Activated T-cell treated with anti-CD3 and anti-CD28 coated beads for 4 hours (primary cell): ENCODE measurements at places on chromosomes 16 and 17.

- no peak for DNase-seq
These were observed 9.1 kb upstream of the COL1A1 start for GRCh38 chr17:50210240-50211225.

DNA sequence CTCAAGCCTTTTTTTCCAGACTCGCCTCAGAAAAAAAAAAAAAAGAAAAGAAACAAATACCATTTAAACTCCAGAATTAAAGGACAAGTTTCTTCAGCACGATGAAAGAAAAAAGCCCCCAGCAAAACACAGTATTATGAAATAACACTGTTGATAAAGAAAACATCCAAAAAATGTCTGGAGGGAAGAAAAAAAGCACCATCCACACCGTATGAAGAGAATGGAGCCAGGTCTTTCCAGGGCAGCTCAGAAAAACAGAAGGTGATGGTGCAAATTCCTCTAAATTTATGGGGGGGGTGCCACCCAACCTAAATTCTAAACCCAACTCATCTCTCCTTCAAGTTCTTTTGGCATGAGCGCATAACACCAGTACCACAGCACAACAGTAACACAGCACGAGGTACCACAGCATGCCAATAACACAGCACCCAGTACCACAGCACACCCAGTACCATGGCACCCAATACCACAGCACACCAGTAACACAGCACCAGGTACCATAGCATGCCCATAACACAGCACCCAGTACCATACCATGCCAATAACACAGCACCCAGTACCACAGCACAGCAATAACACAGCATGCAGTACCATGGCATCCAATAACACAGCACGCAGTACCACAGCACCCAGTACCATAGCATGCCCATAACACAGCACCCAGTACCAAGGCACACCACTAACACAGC is 19.0 kb downstream of the AXIN1 start:
- no peak for DNase-seq

DNA sequence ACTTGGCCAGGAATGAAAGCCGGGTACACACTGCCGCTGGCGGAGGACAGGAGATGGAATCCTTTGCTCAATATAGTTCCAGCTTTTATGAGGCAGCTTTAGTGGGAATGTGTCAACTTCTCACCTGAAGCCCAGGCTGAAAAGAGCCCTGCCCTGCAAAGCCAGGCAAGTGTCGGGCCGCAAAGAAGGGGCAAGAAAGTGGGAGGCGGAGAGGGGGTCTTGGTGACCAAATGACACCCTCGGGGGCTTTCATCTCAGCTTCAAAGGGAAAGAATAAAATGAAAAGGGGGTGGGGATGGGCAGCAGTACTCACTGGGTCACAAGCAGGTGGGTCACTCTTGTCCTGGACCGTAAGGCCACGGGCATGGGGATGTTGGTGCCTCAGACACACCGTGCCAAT is 62.9 kb downstream of the C16orf95 start:
- no peak for DNase-seq

DNA sequence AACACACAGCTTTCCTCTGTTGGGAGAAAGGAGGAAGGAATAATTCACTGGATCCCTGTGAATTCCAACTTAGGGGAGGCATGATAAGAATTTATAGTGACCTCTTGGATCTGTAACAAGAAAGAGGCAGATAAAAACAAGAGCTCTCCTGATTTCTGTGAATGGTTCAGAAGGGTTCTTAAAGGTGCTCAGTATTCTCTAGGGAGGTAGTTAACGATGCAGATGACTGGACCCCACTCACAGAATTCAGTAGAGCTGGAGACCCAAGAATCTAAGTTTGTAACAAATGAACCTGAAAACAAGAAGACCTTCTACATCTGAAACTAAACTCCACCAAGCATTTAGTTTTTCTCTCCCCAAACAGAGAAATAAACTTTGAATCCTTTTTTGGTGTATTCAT is 8.6 kb downstream of the ZNRF1 start:
- DNase-seq, result no peak

DNA sequence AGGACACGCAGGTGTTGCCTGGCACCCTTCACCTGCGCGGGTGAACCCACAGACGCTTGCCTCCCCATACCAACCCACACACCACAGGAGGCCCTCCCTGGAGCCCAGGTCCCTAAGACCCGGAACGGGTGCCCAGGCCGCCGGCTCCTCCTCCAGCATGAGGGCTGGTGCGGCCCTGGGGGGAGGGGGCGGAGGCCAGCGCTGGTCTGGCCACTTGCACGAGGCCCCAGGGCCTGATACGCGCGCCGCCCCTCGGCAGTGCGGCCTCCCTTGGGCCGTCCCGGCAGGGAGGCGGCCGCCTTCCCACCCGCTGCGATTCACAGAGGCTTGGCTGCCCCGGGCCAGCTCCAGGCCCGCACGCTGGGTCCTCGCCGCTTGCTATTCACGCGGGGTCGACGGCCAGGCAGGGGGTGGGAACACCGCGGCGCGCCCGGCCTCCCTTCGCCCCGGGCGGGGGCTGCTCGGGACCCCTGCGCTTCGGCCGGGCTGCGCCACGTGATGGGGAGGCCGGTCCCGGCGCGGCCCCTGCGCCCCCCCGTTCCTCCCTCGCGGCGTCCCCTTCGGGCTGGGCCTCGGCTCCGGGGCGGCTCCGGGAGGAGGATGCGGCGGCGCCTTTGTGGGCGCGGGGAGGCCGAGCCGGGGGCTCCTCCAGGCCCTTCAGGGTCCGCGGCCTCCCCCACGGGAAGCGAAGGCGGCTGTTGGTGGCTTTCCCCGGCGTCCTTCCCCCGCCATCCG is 685 bp downstream of the FASN start:
- no peak for DNase-seq

DNA sequence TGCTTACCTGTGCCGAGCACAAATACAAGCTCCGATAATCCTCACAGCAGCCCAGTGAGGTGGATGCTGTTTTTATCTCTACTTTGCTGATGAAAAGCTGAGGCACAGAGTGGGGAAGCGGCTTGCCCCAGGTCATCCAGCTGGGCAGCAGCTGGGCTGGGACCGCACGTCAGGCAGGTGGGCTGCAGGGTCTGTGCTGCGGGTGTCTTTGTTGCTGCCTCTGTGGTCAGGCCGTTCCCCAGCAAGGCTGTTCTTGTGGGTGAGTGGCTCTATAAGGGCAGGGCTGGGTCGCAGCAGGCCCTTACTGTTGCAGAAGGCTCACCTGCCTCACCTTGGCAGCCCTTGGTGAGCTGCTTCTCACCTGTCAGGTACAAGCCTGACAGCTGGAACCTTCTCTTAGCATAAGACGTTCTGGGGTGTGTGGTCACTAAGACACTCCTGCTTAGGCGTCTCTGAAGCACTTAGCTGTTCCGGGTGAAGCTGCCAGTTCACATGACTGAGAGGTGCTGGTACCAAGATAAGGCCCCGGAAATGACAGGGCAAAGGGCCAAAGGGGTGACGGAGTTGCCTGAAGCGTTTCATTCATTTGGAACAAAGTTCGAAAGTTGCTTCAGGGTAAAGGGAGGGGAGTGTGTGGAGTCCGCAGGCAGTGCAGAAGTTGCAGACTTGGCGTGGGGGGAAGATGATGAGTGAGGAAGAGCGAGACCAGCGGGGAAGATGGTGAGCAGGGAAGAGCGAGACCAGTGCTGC is 17.4 kb downstream of the IRF8 start:
- no peak for DNase-seq

DNA sequence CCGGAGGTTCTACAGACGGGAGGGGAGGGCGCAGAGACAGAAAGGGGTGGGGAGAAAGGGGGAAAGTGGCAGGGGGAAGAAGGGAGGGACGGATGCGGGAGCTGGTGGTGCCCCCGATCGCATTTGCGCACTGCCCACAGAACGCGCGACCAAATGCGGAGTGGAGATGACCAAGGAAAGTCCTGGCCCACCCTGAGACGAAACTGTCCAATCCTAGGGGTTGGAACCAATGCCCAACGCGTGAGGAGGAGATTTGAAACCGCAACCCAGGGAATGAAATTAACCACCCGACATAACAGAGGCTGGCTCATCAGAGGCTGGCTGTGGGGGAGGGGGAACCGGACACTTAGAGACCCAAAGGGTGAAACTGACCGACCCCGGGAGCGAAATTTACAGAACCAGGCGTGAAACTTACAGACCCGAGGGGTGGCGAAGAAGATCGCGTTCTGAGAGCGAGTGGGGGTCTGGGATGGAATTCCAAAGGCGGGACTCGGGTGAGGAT is 1.4 kb downstream of the HES7 start:
- no peak for DNase-seq

DNA sequence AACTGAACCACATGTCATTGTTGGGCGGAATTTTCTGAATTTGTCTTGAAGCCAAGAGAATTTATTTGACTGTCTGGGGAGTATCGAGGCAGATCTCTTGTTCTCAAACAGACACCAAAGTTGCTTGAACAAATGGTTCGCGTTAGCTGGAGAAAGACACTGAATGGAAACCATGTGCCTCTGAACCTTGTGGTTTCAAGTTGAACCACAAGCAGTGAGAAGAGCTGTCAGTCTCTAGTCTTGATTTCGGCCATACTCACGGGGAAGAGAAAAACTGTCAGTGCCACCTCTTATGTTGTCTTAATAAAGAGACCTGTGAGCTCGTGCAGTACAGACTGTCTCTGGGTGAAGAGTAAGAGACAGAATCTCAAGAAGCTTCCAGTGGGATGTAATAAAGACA is 886.5 kb upstream of the SOX9 start:
- no peak for DNase-seq

DNA sequence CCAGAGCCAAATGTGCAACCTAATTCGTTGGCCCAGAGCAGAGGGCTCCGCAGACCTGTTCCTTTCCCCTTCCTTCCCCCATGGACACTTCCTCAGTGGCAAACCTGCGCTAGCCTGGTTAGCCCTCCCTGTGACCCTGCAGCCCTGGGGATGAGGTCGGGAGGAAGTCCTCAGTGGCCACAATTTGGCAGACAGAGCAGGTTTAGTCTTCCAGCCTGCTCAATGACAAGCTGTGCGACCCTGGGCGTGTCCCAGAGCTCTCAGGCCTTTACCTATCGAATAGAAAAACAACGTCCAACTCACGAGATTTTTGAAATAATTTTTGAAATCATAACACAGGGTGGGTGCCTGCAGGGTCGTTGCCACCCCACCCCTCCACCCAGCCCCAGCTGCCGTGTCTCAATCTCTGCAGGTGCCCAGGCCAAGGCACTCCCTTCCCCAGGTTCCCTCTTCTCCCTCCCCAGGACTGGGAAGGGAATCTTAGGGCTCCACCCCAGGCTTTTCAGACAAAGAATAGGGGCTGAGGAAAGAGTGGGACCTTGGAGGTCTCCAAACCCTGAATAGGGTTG is 1.4 kb downstream of the HBM start:
- DNase-seq, result no peak
